AG04450 (cell line): ENCODE measurements at places on chromosomes 5 and 9.

DNA sequence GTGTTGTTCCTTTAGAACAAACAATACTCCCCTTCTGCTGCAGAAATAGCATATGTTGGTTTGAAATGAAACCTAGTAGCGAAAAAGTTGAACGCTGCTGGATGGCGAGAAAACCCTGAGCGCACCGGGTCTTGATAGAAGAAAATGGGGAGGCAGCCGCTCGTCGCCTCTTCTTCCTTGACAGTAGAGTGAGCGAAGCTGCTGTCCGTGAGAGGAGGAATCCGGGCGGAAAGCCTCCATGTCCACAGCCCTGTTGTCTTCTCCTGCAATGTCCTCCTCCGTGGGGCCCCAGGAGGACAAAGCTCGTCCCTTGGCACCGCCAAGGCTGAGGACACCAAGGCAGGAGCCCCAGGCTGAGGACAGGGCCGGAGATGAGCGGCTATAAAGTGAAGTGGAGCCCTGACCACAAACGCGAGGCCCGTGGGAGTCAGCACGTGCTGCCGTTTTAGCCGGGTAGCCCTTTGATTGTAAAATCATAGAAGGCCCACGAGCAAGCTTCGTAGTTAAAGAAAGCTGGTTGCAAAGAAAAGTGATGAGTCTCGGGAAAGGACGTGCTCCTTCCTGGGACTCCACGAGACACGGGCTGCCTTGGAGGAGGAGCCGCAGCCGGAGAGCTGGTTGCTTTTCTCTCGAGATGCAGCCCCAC, 35.6 kb downstream of the MRPL36 start:
- no peak for DNase-seq

DNA sequence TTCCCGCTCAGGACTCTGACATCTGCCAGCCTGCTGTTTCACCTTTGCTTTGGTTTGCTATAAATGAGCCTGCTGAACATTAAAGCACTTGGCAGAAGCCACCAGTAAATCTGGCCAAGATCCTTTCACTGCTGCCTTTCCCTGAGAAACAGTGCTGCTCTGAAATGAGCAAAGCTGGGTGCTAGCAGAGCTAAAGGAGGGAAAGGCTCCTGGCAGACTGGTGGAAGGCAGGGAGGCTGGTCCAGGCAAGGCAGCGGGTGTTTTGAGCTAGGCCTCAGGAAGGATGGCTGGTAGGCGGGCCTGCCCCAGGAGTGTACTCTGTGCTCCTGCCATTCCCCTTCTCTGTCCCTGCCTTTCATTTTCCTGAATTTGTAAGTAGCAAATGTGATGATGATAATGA, 52.5 kb upstream of the PTGS1 start:
- DNase-seq = no peak

- DNase-seq = no peak
These were observed 200.5 kb downstream of the EFNA5 start for GRCh38 chr5:107470295-107470582.

DNA sequence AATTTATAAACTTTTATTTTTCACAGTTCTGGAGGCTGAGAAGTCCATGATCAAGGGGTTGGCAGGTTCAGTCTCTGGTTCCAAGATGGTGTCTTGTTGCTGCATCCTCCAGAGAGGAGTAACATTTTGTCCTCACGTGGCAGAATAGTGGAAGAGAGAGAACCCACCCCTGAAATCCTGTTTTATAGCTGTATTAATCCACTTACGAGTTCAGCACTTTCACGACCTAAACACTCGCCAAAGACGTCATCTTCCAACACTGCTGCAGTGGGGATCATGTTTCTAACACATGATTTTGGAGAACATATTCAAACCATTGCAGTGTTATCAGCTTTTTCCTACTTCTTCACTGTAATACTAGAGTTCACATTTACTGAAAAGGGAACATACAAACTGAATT, 233.0 kb upstream of the ATP10B start:
- no peak for DNase-seq

DNA sequence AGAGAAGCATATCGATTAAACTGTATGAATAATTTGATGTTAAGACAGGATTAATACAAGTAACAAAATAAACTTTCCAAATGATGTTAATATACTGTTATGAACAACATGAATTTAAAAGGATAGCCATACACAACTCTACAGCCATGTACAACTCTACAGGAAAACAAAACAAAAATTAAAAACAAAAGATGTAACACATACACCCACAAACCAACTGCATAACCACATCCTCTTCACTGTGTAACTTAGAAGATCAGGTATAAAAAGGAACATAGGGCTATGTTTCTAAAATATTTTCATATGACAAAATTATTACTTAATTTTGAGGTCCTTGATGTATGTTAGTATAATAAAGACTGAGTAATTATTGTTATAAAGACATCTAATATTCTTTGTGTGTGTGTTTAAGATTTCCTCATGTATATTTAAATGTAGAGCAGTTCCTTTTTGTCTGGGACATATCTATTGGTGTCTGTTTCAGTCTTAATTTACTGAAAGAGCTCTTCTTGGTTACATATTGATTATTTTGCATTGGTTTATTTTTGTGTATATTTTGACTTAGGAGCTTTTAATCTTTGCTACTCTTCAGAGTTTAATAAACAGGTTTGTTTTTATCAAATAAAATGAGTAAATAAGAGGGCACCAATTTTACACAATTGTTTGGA, 966.8 kb upstream of the CTNND2 start:
- no peak for DNase-seq

- DNase-seq = no peak
These were observed 134.5 kb downstream of the FRMD3 start for GRCh38 chr9:83403527-83404238.

- DNase-seq = no peak
These were observed 329.0 kb upstream of the PANK3 start for GRCh38 chr5:168908207-168908606.

DNA sequence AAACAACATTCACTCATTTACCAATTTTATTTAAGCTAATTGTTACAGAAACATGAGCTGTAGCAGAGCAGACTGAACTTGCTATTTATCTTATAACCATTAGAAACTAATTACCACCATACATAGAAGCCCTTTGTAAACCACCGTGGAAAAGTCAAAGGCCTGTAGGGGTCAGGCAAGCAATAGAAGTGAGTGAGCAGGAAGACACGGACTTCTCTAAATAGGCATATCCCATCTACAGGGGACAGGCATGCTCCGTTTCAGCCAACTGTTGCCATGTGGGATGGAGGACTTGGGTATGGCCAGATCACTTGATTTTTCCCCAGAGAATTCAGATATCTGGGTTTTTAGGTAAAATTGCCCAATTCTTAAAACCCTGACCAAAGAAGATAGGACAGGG, 44.8 kb downstream of the PRRC1 start:
- no peak for DNase-seq

DNA sequence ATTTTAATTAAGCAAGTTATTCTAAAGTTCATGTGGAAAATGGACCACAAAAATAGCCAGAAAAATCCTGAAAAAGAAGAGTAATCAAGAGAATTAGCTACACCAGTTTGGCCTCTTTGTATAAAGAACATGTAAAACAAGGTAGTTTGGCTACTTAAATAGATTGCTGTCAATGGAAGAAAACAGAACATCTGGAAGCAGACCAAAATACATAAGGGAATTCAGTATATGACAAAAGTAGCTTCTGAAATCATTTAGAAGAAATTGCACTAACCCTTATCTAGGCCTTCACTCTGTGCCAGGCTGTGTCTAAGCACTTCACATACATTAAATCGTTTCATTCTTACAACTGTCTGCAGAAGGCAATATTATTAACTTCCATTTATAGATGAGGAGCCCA, 156.6 kb downstream of the PRDM6 start:
- no peak for DNase-seq

GRCh38 chr9:121107881-121108280, 33.1 kb downstream of the CNTRL start:
- no peak for DNase-seq

- DNase-seq = no peak
These were observed 635 bp downstream of the FBN2 start for GRCh38 chr5:128537221-128537999.

- no peak for DNase-seq
These were observed 72.6 kb downstream of the MYO10 start for GRCh38 chr5:16863469-16863946.

DNA sequence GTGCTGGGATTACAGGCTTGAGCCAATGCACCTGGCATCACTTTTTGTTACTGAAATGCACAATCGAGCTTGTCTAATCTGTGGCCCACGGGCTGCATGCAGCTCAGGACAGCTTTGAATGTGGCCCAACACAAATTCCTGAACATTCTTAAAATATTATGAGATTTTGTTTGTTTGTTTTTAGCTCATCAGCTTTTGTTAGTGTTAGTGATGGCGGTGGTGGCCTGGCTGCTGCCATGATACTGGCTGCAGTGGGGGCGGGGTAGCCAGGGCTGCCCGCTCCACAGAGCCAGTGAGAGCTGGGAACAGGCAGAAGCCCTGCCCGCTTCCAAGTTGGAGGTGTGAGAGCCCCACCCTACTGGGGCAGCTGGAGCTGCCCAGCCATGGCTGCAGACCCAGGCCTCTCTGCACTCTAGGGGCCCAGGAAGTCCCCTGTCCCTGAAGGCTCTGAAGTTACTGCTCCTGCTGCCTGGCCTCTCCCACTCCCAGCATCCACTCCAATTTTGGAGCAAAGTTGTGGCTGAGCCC, 76.6 kb upstream of the SHB start:
- DNase-seq = no peak

- peak; percentile 64 for DNase-seq
These were observed 31.9 kb downstream of the ANKRD33B start for GRCh38 chr5:10595672-10596309.
